ENCODE measurements at places on chromosomes 2 and 18.
A peak's percentile ranks its signal among the peaks of the same experiment; 100 is the strongest.

DNA sequence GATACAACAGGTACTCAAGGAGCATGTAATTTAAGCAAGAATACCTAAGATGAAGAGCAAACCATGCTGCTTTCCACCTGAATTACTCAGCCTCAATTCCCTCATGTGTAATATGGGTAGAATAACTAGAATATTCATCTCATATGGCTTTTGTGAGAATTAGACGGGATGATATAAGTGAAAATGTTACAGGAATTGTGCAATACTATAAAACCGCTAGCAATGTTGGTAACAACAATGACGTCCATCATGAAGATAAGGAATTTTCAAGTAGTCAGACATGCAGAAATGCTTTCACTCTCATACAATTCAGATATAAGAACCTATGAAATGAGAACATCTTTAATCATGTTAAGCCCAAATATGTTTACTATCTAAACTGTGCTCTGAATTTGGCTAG lies 2106.6 kb upstream of the CELF4 start:
- no peak for ATAC-seq

DNA sequence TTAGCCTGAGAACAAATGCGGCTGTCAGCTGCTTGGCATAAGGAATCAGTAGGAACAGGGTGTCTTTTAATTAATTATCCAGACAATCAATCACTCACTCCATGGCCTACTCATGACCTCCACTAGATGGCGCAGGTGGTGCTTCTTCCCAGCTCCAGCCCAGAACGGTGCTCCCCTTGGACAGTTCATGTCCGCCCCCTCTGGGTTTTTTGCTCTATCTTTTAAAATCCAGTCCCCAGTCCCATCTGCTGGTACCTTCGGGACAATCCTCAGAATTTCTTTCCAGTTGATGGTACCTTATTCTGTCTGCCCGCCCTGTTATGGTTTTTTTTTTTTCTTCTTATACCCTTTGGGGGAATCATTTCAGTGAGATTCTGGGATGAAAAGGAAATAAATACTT lies 99.8 kb downstream of the CACNB4 start:
- ATAC-seq, result peak; percentile 68

GRCh38 chr2:238016526-238016925 lies 44.3 kb upstream of the SCLY start:
- peak; percentile 78 for ATAC-seq

- ATAC-seq, result no peak
Observed at GRCh38 chr2:63047321-63048279, 3.0 kb upstream of the OTX1 start.

DNA sequence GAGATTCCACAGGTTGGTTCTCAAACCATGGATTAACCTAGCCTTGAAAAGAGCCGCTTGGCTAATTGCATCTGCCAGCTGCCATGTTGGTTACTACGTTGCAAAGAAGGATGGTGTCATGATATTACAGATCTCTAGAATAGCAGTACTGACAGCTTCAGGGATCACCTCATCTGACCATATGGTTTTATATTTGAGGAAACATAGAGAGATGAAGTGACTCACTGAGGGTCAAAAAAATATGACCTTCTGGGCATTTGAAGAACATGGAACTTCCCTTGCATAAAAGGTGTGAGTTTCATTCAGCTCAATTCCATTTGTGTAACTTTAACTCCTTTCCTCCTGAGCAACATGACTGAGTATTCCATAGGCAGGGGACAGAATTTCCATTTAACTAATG lies 242.3 kb downstream of the SETBP1 start:
- ATAC-seq, result no peak

GRCh38 chr2:73704285-73704684 lies 32.9 kb downstream of the TPRKB start:
- ATAC-seq, result no peak

DNA sequence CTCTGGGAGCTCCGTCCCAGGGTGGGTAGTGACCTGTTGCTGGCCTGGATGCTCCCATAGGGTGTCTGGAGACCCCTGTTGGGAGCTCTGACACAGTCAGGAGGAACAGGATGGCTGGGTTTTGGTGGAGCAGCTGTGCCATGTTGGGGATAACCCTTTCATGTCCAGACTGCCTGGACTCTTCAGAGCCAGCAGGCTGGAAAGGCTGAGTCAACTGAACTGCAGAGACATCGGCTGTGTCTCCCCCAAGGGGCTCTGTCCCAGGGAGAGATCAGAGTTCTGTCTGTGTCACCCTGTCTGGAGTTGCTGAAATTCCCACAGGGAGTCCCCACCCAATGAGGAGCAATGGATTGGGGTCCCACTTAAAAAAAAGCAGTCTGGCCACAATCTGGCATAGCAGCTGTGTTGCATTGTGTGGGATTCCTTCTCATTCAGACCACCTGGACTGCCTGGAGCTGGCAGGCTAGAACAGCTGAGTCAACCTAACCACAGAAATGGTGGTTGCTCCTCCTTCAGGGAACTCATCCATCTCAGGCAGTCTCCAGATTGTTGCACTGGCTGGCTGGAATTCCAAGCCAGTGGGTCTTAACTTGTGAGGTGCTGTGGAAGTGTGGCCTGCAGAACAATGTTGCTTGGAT lies 37.2 kb downstream of the AGPS start:
- no peak for ATAC-seq

GRCh38 chr2:45567974-45568789 lies 42.9 kb downstream of the SRBD1 start:
- peak; percentile 95 for ATAC-seq

DNA sequence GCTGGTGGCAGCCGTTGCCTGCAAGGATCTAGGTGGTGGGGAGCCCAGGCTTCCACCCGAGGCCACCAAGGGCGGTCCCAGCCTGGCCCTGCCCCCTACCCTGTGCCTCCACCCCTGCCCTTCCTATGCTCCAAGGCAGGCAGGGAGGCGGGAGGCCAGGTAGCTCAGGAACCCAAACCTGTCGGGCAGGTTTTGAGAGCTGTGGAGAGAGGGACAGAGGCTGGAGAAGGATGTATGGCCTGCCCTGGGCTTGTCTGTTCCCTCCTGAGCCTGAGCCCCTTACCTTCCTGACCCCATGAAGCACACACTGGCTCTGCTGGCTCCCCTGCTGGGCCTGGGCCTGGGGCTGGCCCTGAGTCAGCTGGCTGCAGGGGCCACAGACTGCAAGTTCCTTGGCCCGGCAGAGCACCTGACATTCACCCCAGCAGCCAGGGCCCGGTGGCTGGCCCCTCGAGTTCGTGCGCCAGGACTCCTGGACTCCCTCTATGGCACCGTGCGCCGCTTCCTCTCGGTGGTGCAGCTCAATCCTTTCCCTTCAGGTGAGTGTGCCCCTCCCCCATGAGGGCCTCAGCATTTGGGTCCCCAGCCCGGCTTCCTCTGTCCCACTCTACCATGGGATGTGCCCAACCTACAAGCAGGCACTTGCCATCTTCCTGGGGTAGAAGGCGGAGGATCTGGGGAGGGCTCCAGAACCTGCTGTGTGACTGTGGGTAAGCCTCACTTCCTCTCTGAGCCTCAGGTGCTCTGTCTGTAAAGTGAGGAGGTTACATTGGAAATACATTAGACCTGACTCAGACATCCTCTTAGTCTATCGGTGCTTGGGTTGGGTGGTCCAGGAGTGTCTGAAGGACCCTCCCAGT lies at the start of gene PROM2:
Gene PROM2, plus strand, starts transcription at position 159 of the 860 bp plus-strand sequence. Its CDS starts 137 bp downstream, at position 296.
- ATAC-seq, result no peak

GRCh38 chr2:102235491-102235890 lies 48.7 kb downstream of the IL1RL2 start:
- ATAC-seq, result no peak

DNA sequence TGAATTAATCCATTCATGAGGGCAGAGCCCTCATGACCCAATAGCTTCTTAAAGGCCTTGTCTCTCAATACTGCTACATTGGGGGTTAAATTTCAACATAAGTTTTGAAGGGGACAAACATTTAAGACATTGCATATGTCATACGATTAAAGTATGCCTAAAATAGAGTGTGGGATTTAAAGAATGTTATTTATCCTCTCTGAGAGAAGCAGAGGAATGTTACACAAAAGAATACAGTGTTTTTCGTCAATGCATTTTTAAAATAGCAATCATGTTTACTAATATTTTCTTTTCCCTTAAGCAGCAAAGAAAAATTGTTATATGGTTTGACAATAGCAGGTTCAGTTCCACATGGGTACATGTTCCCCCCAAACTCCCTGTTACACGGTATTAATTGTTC lies 363.1 kb downstream of the NUP35 start:
- no peak for ATAC-seq

All from stimulated activated memory B cell treated with anti-CD40 and anti-IgM and Interleukin-4, amounts not matched to agents 10 μg/mL and 1 μg/mL and 100 μg/mL, for 72 hours (primary cell).